ENCODE measurements at places on chromosomes 6 and 20.

GRCh38 chr6:20266851-20267608 is 54.8 kb upstream of the MBOAT1 start:
- DNase-seq: no peak

GRCh38 chr6:139060332-139060731 is 31.8 kb downstream of the ABRACL start:
- no peak for DNase-seq

DNA sequence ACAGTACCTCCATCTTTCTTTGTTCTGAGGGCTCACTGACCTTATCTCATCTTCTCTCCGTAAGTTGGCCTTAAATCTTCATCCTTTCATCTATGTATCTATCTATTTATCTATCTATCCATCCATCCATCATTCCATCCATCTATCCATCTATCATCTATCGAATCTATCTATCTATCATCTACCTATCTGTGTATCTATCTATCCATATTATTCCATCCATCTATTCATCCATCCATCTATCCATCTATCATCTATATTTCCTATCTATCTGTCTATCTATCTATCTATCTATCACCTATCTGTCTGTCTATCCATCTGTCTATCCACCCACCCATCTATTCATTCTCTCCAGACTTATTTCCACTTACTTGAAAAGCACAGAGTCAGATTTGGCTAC is 147.3 kb upstream of the PMEPA1 start:
- no peak for DNase-seq

DNA sequence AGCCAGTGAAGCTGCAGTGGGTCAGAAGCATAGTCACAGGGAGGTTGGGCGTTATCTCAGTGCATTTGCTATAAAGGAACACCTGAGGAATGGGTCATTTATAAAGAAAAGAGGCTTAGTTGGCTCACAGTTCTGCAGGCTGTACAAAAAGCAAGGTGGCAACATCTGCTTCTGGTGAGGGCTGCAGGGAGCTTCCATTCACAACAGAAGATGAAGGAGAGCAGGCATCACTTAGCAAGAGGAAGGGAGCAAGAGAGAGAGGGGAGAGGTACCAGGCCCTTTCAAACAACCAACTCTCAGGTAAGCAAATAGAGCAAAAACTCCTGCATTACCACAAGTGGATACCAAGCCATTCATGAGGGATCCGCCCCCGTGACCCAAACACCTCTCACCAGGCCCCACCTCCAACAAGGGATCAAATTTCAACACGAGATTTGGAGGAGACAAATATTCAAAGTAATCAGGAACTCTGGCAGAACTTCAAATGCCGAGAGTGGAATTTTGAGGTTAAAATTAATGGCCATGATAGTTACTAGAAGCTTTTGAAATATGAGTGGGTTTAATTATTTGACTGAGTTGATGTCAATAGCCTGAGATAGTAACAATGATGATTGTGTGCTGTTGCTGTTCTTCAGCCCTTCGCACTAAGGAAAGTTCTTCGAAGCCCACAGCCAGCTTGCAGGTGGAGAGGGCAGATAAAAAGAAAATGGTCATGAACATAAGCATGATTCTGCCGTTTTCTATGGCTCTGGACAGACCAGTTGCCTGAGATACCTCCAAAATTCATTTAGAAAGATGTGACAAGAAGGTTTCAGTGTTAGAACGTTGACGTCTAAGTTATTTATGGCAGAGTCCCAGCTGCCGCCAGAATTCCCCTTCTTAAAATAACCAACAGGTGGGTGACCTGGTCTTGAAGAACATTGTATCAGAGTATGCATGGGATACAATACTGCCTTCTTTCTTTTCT is 55.3 kb upstream of the ADTRP start:
- no peak for DNase-seq

DNA sequence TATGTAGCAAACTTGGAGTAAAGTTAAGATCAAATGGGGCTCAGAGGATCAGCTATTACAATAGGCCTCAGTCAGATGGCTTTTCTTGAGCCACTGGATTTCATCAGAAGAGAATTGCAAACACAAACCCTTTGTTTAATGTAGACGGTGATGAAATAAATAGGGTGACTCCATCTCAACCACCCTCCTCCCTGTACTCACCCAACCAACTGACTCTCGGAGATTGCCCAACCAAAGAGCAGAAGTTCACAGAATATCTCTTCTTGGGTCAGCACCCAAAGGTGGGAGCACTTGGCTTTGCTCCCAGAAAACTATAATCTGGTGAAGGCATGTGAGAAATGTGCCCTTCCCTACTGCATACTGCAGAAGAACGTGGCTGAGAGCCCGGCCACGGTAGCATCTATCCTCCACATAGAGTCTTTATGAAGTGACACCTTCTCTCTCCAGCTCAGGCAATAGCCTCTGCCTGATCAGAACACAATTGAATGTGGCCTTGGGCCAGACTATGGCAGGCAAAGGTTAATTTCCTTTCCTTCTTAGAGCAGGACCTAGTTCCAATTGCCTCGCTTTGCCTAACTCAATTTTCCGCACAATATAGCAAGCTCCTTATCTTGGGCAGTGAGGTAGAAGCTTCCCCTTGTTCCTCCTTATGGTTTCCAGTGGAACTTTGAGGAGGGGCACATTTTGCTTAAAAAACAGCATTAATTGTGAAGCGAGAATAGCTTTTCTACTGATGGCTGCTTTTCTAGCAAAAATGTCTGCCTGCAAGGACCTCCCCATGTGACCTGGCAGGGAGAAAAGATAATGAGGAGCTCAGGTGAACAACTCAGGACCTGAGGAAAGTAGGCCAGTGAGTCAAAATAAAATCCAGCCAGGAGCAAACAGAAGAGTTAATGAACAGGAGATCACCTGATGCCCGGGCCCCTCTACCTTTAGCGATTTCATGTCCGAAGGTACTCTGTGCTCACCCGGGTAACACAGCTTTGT is 79.4 kb downstream of the GFOD1 start:
- no peak for DNase-seq

- DNase-seq: no peak
Observed at GRCh38 chr6:22025468-22026163, 271.2 kb downstream of the PRL start.

- DNase-seq: no peak
Observed at GRCh38 chr6:167565884-167566599, 241.2 kb downstream of the TTLL2 start.

- no peak for DNase-seq
Observed at GRCh38 chr6:87968435-87969278, 79.0 kb upstream of the SPACA1 start.

DNA sequence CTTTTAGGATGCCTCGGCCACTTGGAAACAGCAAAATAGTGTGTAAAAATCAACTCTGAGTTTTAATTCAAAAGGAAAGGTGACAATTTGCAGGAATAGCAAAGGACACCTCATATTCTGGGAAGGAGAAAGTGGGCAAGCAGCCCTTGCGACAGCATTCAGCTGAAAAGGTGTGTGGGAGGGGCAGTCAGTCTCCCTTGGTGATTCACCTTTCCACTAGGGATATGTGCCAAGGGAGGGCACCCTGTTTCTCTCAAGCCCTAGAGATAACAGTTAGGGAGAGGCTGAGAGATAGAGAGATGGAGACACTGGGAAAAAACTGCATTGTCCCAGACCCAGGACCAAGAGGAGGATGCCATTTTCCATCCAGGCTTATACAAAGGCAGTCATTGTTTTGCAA is 228.1 kb downstream of the EPM2A start:
- DNase-seq: no peak

GRCh38 chr6:21591446-21591845 is 2.1 kb upstream of the SOX4 start:
- DNase-seq: no peak

DNA sequence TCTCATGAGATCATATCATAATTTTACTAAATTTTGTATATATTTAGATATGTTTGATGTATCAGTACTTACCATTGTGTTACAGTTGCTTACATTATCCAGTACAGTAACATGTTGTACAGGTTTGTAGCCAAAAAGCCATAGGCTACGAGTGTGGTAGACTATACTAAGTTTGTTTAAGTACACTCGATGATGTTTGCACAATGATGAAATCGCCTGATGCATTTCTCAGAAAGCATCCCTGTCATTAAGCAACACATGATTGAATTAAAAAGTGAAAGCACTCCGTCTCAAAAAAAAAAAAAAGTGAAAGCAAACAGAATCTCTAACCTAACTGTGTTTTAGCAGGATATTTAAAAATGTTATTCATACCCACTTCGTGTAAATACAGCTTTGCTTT is 104.9 kb upstream of the TFAP2D start:
- no peak for DNase-seq

- DNase-seq: peak; percentile 21
Observed at GRCh38 chr6:149834513-149835481, 29.4 kb downstream of the LRP11 start.

DNA sequence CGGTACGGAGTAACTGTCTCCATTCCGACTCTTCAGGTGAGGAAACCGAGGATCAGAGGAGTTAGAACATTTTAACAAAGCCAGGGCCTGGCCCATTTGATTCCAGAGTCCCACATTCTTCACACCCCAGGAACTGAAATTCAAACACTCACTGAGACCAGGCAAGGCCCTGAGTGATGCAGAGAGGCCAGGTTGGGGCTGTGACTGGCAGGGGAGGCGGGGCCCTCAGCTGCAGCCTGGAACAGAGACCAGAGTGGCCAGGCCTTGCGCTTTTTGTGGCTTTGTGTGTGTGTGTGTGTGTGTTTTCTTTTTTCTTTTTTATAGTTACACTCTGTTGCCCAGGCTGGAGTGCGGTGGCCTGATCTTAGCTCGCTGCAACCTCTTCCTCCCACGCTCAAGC is 57.2 kb downstream of the BCAS4 start:
- DNase-seq: no peak

DNA sequence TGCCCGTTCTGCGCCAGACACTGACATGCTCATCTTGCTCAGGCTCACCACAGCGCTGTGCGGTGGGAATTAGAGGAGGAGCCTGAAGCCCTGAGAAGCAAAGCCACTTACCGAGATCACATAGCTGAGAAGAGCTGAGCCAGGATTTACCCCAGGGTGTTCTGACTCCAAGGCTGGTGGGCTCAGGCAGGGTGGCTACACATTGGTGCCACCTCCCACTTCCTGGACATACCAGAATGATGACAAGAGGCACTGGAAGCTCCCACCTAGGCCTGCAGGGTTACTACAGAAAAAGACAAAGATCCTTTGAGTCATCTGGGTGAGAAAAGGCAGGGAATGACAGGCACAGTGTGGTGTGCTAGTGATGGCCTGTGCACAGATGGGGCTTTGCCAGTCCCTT is 24.4 kb upstream of the FKBP1A start:
- no peak for DNase-seq

DNA sequence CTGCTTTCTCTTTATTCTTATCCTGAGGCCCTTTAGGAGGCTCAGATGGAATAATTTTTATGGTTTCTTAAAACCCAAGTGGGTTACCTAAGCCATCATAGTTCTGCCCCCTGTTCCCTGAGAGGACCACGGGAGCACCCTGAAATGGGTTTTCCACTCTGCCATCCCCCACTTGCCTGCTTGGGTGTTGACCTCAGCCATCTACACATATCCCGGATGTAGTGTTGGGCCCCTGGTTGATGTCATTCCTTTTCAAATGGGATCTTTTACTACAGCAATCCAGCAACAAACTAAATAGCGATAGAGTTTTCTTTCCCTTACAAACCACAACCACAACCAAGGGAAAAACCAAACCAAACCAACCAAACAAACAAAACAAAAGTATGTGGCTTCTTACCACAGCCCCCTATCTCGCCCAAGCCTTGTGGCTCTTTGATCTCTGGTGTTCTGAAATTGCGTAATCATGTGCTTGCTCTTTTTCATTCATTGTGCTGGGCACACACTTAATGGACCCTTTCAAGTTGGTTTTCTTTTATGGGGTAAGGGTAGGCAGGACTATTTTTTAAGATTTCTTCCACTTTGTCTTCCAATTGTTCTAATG is 154.9 kb downstream of the ESR1 start:
- DNase-seq: no peak

DNA sequence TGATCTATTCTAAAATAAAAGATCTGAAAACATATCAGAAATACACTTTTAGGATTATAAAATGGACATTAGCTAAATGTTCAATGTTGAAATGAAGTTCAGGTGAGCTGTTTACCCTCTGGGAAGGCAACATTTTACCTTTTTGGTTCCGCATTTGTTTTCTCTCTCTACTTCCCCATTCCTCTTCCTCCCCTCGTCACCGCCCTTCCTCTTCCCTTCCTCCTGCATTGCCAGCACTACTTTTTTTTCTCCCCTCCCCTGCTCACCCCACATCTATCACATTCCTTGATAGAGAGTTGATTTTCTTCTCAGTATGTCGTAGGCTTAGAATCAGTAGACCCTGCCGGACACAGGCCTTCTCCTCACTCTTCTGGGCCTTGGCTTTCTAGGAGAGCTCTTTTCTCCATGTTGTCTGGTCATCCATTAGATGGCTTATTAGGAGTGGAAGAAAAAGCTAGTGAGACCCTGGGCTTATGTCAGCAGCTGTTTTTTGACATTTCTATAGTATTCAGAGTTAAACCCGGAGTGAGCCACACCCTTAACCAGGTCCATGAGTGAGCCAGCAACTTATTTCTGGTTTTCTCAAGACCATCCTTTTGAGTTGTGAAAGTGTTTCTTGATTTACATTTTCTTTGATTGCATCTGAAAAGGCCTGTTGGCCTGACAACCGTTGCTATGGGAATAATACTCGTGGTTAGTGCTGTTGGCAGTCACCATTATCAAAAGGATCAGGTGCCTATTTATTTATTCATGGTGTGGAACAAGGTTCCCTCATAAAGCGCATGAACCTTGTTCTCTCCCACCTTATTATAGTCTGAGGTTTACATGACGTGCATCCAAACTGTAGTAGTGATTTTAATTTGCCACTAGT is 90.9 kb downstream of the DTD1 start:
- DNase-seq: no peak

GRCh38 chr20:8815208-8815607 is 253.7 kb upstream of the PLCB4 start:
- DNase-seq: no peak

GRCh38 chr6:114342086-114342825 is 567 bp downstream of the HS3ST5 start:
- DNase-seq: no peak

DNA sequence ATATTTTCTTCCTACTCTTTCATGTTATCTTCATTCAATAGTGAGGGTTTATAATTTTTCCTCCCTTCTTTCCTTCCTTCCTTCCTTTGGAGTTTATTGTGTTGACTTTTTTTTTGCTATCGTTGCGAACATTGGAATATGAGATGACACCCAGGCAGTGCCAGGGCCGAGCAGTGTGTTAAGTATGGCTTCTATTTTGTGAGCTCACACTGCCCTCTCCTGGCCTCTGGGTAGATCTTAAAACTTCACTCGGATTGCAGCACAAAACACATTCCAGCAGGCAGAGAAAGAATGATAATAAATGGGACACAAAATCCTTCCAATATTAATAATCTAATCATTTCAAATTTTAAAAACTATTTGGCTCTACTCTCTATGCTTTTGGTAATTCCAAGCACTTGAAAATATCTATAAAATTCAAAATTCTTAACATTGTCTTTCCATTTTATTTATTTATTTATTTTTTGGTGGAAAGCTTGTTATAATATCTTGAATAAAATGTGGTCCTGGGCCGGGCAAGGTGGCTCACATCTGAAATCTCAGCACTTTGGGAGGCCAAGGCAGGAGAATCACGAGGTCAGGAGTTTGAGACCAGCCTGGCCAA is 147.4 kb upstream of the OLIG3 start:
- peak; percentile 32 for DNase-seq

GRCh38 chr20:1872459-1873097 is 22.6 kb upstream of the SIRPA start:
- DNase-seq: no peak
